GM18507 (cell line): ENCODE measurements at places on chromosomes 4 and X.

DNA sequence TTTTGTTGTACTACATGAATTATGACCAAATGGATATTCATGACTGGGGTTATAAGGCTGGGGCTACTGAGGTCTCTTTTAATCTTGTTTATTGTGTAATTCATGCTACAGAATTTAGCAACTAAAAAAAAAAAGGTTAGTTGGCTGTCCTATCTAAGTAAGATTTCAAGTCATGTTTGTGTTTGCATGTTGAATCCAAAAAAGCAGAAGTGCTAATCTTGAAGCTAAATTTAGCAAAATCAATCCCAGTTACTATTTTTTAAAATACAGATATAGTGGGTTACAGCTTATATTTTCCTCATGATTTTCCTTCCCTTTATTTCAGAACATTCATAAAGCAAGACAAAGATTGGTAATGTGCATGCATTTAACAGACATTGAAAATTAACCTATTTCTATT, 19.4 kb downstream of the MTMR1 start:
- no peak for DNase-seq

GRCh38 chrX:103063918-103064434, at the start of gene BEX1:
Gene BEX1, minus strand, starts transcription at chrX:103064171. Its CDS starts 897 bp downstream, at chrX:103063274.
- no peak for DNase-seq

- DNase-seq = no peak
Measured at GRCh38 chrX:54530357-54530900, 410 bp downstream of the GNL3L start.

- DNase-seq = no peak
Measured at GRCh38 chrX:154488336-154489075, 1.9 kb downstream of the SLC10A3 start.

- no peak for DNase-seq
Measured at GRCh38 chrX:146264763-146265375, 447.2 kb downstream of the SLITRK2 start.

- no peak for DNase-seq
Measured at GRCh38 chr4:116018831-116019230, 905.4 kb upstream of the NDST4 start.
